Adrenal gland (tissue), 19 donors: ENCODE measurements at places on chromosomes 3 and 15. TPM values are rescaled to one million over a fixed set of nuclear protein-coding genes. Genes with fewer than 3 reads are reported as not detected.

GRCh38 chr3:146832857-146833458 is 227.8 kb upstream of the PLSCR5 start:
- H3K36me3 ChIP-seq: no peaks in the 10 kb centered on the region
- H3K27ac ChIP-seq: no peak overlapping the region
- no peaks in the 10 kb centered on the region for H3K4me1 ChIP-seq
- no peak for DNase-seq

DNA sequence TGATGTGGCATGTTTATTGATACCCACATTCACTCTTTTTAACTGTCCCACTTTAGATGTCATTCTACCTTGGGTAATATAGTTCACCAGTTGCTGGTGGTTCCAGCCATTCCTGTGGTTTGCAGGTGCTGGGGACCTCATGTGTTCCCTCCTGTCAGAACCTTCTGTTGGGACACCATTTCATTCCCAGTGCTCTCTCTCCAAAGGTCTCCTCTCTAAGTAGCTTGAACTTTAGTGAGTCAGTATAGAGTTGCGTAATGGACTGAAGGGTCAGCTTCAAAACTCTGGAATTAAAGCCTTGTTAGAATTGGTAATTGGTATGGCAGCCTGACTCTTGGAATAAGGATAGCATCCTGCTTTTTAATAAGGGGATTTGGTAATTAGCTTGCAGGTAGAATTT is 108.5 kb downstream of the PLCL2 start:
- H3K27me3 ChIP-seq: no peaks in the 10 kb centered on the region
- H3K27ac ChIP-seq: no peak overlapping the region

- H3K27me3 ChIP-seq: no peaks in the 10 kb centered on the region
- peaks cover 37% of the 10 kb centered on the region for H3K36me3 ChIP-seq
- H3K27ac ChIP-seq: no peak overlapping the region
- no peak for DNase-seq
Observed at GRCh38 chr15:66308531-66308930, 15.2 kb downstream of the DIS3L start.

Gene LOXL1
- 31.7 TPM for total RNA-seq

DNA sequence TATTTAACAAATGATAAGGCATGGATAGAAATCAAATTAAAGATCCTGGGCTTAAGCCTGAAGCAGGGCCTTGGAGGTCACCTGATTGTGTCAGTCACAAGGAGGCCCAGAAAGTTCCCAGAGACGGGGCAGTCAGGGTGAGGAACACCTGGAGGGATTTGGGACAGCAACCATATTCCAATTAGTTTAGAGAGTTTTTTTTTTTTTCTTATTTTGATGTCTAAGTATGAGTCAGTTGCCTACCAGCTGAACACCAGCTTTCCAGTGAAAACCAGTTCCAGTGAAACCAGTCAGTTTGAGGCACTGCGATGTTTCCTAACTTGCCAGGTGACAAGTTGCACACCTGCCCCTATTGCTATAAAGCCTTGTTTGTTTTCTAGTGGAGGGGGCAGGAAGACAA is 350.7 kb upstream of the AZI2 start:
- no peaks in the 10 kb centered on the region for H3K36me3 ChIP-seq
- H3K4me1 ChIP-seq: no peaks in the 10 kb centered on the region
- H3K4me3 ChIP-seq: no peak overlapping the region
- DNase-seq: no peak
- H3K27ac ChIP-seq: no peak overlapping the region
- no peaks in the 10 kb centered on the region for H3K27me3 ChIP-seq

Gene LRTM1
- total RNA-seq: not detected
